Activated naive CD8-positive, alpha-beta T cell treated with anti-CD3 and anti-CD28 coated beads, Interleukin-2, amount 50 U/mL, for 16 hours (primary cell): ENCODE measurements at places on chromosomes 11 and 22.

DNA sequence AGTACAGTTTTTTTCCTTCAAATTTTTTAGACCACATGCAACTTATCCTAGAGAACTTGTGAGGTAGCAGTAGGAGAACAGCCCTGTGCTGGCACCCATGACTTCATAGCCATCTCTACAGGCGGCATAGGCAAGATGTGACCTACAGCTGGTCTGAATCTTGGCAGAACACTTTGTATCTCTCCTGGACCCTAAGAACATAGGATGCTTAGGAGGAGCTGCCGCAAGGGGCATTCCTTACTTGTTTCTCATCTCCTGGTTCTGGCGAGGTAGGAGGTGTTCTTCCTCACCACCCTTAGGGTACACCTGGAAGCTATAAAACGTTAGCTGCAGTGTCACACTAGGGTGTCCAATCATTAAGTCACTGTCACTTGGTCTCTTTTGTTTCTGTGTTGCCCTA lies 16.4 kb downstream of the CWC15 start:
- DNase-seq: no peak

GRCh38 chr11:72781063-72781312 lies 12.9 kb downstream of the STARD10 start:
- DNase-seq: no peak

- no peak for DNase-seq
Observed at GRCh38 chr11:83241291-83241946, 44.7 kb downstream of the CCDC90B start.

DNA sequence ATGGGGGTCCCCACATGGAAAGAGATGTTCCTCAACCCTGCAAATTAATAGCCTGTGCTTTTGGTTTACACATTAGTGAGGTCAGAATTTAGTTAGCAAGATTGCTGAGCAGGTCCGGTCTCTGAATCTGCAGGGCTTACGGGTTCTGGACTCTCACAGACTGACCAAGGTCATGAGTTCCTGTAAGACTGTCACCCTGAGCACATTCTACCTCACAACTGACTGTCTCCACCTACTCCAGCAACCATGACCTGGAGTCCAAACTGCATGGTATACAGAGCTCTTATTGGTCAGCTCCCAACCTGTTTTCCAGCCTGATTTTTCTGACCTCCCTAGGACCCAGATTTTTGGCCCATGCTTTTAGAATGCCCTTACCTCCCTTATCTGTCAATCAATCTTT lies 28.2 kb downstream of the DKK3 start:
- DNase-seq: no peak

GRCh38 chr11:99260696-99261095 lies 239.9 kb downstream of the CNTN5 start:
- no peak for DNase-seq

DNA sequence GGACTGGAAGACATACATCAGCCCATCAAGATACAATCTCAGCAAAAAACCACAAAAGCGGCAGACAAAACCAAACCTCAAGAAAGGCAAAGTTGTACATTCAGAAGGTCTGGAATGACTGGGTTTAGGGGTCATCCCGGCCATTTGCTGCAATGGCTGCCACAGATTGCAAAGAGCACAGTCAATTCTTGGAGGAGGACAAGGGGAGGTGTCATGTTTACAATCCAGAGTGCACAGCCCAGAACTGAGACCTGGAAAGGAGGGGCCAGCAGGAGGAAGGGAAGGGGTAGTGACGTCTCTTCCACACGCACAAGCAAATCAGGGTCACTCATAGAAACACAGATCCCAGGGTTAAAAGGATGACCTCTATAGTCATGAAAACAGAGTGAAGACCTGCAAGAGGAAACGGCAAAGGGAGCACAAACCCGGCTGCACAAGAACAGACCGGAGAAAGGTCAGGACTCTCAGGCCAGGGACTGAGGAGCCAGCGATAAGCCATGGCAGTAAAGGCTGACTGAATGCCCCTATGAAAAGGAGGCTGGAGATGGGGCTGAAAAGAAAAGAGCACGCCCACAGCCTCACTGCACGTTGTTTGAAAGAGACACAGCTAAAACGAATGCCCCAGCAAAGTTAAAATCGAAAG lies 18.2 kb upstream of the MUC5AC start:
- DNase-seq: no peak

DNA sequence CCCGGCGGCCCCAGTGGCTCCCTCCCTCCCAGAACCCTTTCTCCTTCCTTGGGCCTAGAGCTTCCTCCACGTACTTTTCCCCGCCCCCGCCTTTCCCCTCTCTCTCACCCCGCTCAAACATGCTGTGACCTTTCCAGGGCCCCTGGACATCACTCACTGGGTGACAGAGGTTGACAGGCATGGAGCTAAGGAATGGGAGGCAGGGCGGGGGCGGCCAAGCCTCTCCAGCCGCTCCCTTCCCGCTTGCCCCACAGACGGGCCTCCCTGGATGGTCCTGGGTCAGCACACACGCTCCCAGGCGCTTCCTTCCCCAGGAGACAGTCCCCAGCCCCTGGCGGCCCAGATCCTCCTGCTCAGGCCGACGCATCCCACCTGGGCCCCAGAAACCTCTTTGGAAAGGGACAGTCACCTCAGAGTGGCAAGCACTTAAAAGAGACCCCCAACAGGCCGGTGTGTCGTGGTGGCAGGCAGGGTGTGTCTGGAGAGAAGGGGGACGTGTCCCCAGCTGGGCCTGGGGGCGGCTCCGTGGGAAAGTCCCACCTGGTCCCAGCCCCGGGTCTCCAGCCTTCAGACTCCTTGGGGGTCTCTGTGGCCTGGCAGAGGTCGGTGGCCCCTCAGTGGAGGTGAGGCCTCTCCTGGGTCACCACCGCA lies 8.8 kb downstream of the H19 start:
- no peak for DNase-seq

DNA sequence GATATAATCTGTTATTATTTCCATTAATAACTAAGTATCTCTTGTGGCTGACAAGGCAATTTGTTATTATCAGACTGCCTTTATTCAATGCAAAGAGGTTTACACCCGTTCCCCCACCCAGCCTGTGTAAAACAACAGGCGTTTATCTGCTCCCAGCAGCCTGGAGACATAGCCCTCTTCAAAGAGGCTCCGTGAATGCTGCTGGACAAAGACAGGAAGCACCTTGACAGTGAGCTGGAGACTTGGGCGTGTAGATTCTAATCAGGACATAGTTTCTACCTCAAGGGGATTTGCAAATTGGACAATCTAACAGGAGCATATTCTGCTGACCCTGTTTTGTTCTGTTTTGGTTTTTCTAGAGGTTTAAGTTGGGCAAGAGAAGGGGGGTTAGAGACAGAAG lies 733.0 kb upstream of the KIRREL3 start:
- DNase-seq: no peak

GRCh38 chr11:61287338-61287977 lies 7.7 kb downstream of the VWCE start:
- no peak for DNase-seq

DNA sequence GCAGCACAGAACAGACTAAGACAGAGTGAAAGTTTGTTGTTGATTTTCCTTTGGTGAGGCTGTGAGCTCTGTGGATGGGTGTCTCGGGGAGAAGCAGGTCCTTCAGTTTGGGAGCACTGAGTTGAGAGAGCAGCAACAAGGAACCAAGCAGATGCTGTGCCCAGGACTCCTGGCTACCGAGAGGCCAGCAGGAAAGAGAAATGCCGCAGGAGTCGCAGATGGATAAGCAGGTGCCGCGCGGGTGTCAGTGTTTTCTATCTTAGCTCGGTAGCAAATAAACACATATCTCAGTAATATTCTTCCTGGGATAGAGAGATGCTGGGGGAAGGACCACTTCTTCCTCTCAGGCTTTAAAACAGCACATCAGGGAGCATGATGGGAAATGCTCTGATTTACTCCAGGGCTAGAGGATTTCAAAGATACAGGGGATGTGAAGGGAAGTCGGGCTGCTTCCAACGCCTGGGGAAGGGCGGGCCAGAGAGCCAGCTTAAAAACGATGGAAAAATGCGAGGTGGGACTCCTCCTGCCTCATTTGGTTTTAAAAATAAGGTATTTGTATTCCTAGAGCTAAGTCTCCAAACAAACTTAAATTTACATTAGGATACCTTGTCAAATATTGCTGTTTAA lies 470.7 kb upstream of the B3GAT1 start:
- no peak for DNase-seq

GRCh38 chr11:115379528-115379927 lies 124.7 kb downstream of the CADM1 start:
- DNase-seq: no peak

- DNase-seq: no peak
Observed at GRCh38 chr11:88188251-88188931, 13.1 kb upstream of the RAB38 start.

DNA sequence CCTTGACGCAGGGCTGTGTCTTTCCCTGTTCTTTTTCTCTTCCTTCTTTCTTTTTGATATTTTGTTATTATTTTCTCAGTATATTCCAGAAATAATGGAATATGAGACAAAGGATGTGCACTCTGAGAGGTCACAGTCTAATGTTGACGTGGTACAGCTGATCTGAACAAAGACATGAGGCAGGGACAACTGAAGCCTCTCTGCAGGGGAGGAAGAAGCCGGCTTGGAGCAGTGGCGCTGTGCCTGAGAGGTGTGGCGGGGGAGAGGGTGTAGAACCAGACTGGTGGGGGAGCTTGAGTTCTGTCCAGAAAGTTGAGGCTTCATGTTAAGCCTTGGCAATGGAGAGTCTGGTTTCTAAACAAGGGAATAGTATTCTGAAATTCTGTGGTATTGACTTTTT lies 34.7 kb downstream of the ADAMTS15 start:
- no peak for DNase-seq

DNA sequence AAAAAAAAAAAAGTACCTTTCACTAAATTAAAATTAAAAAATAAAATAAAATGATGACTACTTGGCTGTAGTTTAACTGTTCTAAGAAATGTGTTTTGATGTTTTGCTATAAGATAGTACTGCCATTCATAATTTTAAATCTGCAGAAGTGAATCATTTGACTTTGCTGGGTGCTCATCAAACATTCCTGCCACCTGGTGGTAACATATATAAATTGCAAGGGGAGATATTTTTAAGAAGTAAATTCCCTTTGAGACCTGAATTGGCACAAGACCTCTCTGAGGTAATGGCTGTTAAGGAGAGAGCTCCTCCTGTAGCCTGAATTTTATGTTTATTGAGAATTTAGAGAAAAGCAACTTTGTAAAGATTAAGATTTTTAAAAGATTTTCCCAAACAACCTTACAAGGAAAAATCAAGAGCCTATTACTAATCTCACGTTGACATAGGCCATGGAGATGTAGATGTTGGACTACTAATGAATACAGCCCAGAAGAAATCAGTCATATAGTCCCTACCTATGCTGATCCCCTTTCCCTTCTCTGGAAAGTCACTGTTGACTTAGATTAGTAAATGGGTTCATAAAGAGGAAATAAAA lies 11.9 kb upstream of the NARS2 start:
- no peak for DNase-seq

DNA sequence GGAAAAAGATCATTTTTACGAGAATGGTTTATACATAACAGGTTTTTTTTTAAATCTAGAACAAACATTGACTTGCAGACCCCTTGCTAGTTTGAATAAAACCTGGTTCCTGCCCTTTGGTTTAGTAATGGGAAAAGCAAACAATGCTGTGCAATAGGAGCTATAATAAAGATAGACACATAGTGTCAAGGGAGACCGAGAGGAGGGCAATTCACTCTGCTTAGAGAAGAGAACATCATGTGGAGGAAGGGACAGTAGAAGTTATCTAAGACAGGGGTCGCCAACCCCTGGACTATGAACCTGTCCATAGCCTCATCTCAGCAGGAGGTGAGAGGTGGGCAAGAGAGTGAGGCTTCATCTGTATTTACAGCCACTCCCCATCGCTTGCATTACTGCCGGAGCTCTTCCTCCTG lies 7.0 kb upstream of the RDX start:
- DNase-seq: no peak

- peak; percentile 73 for DNase-seq
Observed at GRCh38 chr11:64887757-64888405, 9.5 kb upstream of the EHD1 start.

DNA sequence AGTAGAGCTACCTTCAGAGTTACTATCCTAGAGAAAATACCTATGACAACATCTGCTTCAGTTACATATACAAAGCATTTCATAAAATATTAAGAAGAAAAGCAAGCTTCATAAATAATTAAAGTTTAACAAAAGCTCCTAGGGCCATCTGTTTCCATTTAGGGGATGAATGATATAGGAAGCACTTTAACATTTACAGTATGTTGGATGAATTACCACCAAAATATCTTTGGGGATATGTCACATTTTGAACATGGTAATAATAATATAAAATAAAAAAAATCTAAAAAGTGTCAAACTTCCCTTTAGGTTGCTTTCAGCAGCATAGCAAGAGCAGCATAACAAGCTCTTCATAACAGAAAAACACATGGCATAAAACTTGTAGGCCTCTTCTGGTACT lies 104.6 kb downstream of the ATG16L2 start:
- no peak for DNase-seq

DNA sequence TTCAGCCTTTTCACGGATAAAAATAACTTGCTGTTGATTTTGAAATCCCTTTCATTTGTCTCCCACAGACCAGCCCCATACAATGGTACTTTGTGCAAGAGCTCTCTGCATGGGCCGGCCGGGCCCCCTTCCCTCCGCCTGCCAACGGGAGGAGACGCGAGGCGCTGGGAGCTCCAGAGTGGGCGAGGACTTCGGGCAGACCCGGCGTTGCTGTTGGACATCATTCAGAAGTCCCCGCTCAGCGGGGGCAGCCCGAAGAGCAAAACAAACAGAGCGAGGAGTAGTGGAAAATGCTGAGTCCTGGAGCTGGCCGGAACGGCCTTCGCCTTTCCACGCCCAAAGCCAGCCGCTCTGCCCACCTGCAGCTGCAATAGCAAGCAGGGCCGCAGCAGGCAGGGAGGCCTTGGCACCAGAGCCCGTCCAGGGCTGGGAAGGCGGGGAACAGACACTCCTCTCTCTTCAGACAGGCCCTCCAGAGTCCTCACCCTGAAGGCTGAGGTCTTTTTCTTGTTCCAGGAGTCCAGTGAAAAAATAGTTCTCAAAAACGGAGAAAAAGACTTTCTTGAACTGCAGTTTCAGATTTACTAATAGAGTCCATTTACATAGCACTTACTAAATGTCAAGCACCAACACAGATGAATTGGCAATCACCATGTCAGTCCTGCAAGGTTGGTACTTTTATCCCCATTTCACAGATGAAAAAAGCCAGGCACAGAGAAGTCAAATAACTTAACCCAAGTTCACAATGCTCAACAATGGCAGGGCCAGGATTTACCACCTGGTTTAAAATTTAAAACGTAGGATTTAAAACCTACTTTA lies 135.5 kb downstream of the ETS1 start:
- no peak for DNase-seq

DNA sequence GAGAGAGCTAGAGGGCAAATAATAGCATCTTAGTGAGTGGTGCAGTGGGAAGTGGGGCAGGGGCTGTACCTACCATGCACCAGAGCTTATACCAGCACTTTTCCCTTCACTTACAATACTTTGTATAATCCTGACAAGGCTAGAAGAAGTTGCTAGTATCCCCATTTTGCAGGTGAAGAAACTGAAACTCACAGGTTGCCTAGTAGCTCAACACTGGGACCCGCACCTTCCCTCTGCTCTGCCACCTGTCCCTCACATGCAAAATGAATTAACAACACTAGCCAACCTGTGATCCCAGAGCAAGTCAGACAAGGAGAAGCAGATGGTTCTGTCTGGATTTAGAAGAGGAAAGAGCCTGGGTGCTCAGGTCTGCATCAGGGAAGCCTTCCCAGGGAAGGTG lies 510.4 kb downstream of the BUD13 start:
- DNase-seq: no peak
